ENCODE measurements at places on chromosomes 3 and 15.

GRCh38 chr3:15300323-15301078 is 31.9 kb downstream of the SH3BP5 start:
- no peak for DNase-seq

- peak; percentile 1 for DNase-seq
Observed at GRCh38 chr15:98177966-98178592, 217.6 kb downstream of the ARRDC4 start.

- no peak for DNase-seq
Observed at GRCh38 chr3:61594144-61594963, 33.0 kb downstream of the PTPRG start.

GRCh38 chr15:38698254-38698653 is 133.6 kb upstream of the RASGRP1 start:
- no peak for DNase-seq

DNA sequence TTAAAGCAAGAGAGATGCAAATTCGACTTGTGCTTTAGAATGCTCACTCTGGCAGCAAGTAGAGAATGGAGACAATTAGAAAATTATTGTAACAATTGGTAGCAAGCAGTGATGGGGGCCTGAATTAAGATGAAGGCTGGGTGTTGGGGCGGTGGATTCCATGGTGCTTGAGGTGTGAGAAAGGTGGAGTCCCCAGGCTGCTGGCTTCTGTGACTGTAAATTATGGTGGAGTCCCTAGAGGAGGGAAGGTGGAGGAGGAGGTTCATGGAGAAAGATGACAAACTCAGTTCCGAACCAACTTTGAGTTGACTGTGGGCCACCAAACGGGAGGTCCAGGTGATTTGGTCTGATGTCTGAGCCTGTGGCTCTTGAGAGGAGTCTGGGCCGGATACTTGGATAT is 10.7 kb upstream of the SMAD3 start:
- DNase-seq = no peak

GRCh38 chr3:11248596-11248995 is 23.6 kb upstream of the ATG7 start:
- DNase-seq = no peak

DNA sequence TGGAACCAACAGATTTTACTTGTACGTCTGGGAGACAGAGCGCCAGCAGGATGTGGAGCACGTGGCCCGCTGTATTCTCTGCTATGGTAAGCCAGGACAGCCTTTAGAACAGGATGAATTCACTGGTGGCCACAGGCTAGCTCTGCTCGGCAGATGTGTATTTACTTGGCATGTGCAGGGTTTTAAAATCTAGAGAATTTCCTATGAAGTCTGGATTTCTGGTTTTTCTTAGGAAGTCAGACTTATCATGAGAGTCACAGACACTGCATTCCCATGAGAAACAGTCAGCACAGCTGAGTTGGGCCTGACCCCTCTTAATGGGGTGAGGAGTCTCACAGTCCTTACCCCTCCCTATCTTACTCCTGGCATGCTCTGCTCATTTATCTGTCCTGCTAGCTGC is 84.6 kb upstream of the COL6A5 start:
- DNase-seq = no peak

- DNase-seq = no peak
Observed at GRCh38 chr3:32412887-32413286, 21.2 kb downstream of the CMTM7 start.

GRCh38 chr3:5009506-5010109 is 30.4 kb downstream of the BHLHE40 start:
- DNase-seq = no peak

DNA sequence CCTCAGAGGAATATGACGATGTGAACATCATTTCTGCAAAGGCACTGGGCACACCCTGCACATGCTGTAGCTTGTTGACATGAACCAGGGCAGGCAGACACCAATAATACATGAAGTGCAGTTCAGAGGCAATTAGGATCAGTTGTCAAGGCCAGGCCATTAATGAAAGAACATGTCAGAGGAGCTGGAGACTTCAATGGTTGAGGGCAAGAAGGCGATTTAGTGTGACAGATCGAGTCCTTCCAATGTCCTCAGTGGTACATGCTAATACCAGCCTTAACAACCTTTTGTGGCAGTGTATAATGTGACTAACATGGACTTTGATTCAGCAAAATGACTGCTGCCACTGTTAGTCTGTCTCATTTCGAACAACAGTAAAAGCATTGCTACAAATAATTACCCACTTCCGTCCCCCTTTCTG is 205.2 kb upstream of the NANOGP8 start:
- DNase-seq = no peak

DNA sequence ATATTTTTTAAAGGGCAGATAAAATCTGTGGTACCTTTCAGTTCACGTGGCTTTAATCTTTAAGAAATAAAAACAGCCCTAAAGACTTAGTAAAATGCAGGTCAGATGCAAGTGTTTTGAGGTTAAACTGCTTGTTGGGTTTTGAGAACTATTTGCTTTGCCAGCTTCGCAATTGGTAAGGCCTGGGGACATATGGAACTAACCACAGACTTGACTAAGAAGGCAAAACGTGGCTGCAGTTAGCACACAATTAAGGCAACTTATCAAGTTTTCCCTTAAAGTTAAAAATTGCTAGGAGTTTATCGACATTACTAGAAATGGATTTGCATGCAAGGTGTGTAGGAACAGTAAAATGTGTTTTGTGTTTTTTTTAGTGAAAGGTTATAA is 206.9 kb downstream of the ZNF385D start:
- DNase-seq = no peak

DNA sequence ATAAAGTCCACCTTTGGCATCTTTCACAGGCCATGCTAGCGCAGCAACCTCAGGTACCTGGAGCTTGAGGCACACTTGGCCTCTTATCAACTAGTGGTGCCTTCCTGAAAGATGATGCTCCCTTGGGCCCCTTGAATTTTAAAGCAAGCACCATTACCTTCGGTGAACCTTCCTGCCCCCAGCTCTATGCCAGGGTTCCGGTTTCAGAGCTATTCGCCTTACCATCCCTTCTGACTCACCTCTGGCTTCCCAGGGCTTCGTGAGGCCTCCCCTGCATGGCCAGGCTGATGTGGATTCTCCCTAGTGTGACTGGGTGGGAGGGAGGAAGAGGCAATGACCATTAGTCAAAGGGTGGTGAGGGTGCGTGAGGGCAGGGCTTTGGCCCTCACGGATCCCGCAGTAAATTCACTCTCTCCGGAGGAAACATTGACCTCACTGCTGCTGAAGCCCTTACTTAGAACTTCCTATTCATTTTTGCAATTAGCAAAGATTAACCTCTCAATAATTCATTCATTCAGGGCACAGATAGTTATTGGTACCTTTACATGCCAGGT is 16.3 kb downstream of the BHLHE40 start:
- no peak for DNase-seq

GRCh38 chr3:152073267-152073666 is 195.5 kb upstream of the MBNL1 start:
- no peak for DNase-seq

DNA sequence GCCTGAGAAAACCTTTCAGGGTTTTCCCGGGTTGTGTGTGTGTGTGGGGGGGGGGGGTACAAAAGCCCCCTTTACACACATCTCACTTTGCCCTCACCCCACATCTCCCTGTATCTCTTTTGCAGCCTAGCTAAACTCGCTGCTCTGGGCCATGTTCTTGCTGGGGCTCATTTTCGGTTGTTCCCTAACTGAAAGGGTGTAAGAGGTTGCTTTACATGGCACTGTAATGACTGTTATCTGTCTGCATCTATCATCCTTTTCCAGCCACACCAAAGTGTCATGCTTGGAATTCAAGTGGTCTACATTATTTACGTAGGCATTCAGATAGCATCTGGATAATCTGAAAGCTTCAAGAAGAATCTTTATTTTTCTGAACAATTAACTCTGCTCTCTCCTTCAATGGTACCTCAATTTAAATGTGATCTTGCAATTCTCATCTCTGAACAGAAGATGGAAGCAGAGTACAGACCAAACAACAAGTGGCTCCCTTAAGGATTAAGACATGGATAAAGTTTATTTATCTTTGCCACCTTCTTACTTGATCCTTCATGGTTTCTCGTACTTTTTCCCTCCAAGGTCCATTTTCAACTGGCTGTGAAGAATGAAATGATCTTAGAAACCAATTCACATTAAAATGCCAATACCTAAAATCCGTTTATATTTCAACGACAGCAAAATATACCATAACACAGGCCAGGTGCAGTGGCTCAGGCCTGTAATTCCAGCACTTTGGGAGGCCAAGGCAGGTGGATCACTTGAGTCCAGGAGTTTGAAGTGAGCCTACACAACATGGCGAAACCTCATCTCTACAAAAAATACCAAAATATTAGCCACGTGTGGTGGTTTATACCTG is 34.9 kb downstream of the DCLK3 start:
- DNase-seq = no peak

GRCh38 chr3:42906070-42906847 is at the start of gene ZNF662:
ZNF662 (plus strand) TSS chr3:42906142; CDS start chr3:42908115, 1,973 bp downstream.
- no peak for DNase-seq

DNA sequence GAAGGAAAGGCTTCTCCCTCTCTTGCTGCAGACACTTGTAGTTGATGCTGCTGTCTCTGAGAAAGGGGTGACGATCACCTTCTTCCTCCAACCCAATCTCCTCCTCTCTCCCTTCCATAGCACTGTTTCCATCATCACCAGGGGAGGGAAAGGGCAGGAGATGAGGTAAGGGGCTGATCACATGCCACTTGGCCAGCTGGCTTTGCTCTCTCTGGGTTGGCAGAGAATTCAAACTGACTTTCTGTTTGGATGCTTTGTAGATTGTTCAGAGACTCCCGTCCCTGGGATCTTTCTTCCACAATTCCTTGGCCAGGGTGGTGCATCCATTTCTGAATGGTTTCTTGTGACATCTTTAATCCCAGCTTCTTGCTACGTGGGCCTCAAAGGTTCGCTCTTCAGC is 43.2 kb upstream of the ZNF148 start:
- no peak for DNase-seq

DNA sequence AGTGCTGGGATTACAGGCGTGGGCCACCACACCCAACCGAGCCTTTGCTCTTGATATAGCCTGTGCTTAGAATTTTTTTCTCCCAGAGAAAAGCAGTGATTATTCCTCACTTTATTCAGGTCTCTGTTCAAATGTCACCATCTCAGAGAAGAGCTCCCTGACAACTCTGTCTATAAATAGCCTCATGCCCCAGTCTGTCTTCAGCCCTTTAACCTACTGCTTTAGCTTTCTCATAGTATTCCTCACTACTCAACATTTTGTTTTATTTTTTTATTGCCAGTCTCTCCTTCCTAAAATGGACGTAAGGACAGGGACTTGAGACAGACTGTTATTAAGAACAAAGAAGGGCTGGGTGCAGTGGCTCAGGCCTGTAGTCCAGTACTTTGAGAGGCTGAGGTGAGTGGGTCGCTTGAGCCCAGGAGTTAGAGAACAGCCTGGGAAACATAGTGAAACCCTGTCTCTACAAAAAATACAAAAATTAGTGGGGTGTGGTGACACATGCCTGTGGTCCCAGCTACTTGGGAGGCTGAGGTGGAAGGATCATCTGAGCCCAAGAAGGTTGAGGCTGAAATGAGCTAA is 78.7 kb upstream of the TTBK2 start:
- no peak for DNase-seq

DNA sequence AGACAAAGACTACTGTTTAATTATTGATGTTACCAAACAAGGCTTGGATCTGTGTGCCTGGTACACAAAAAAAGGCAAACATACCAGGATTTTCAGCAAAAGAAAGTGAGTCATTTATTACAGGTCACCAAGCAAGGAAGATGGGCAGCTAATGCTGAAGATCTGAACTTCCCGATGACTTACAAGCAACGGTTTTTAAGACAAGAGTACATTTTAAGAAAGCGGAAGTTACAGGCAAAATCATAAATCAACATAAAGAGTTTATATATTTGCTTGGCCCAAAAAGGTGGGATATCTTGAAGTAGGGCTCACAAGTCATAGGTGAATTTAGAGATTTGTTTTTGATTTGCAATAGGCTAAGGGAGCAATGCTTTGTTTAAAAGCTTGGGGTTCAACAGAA is 125.4 kb upstream of the SPATA16 start:
- DNase-seq = no peak

- DNase-seq = no peak
Observed at GRCh38 chr15:99850517-99850916, 117.3 kb upstream of the LYSMD4 start.

- DNase-seq = no peak
Observed at GRCh38 chr3:22729212-22729611, 473.9 kb upstream of the UBE2E2 start.

- DNase-seq = no peak
Observed at GRCh38 chr15:90210593-90210992, 9.5 kb downstream of the SEMA4B start.

DNA sequence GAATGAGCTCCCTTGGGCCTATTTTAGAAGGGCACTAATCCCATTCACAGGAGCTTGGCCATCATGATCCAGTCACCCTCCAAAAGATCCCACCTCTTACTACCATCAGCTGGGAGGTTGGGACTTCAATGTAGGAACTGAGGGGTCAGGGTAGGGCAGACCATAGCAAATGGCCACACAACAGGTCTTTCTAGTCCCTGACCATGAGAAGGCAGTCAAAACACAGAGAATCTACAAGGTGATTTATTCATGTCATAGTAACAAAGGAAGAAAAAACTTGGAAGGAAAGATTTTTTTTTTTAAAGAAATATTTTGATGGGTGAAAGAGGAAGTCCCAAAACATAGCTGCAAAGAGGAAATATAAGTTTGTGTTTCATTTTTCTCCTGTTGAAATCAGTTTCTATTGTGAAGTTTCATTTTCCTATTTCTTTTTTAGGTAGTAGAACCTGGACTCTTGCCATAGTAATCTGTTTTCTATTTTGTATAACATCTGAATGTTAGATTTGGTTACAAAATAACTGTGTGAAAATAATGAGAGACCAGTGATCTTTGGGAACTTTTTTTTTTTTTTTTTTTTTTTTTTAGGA is 23.5 kb upstream of the TNFSF10 start:
- DNase-seq = no peak

DNA sequence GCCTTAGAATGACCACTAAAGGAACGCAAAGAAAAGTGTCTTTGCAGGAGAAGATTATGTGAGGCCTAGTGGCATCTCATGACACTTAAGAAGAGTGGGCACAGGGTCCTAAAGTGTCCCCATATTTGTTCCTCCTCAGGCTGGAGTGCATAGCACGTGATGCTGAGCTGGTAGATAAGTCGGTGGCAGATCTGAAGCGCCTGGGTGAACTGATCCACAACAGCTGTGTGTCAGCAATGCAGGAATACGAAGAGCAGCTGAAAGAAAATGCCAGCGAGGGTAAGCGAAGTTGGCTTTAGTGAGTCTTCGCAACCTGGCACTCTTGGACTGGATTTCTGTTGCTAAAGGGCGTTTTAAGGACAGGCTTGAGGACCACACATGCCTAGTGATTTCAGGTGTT is 92.6 kb downstream of the CHD2 start:
- no peak for DNase-seq

Data from T-helper 1 cell (primary cell).